ENCODE measurements at places on chromosomes 11 and 22.

DNA sequence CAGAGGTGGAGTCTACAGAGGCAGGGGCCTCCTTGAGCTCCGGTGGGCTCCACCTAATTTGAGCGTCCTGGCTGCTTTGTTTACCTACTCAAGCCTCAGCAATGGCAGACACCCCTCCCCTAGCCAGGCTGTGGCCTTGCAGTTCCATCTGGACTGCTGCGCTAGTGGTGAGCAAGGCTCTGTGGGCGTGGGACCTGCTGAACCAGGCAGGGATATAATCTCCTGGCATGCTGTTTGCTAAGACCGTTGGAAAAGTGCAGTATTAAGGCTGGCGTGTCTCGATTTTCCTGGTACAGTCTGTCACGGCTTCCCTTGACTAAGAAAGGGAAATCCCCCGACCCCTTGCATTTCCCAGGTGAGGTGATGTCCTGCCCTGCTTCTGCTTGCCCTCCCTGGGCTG, 77.7 kb downstream of the GDPD4 start:
- no peak for DNase-seq

GRCh38 chr22:46726066-46726985, 11.7 kb downstream of the CERK start:
- no peak for DNase-seq

- no peak for DNase-seq
Observed at GRCh38 chr22:45686004-45686403, 14.4 kb downstream of the ATXN10 start.

DNA sequence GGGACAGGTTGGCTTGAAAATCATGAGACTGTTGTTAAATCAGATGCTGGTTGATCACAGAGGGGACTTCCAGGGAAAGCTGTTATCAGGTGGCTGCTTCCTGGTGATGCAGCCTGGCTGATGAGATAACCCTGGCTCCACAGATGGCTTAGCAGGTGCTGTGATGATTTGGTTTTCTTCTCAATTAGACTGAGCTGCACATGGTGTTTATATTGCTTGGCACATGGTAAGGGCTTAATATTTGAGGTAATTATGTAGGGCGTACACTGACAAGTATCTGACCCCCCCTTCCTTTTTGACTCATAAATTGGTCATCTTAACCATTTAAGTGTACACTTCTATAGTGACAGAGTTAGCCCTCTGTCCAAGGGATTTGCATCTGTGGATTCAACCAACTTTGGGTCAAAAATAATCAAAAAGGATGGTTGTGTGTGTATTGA, 7.0 kb downstream of the RPS3 start:
- no peak for DNase-seq

DNA sequence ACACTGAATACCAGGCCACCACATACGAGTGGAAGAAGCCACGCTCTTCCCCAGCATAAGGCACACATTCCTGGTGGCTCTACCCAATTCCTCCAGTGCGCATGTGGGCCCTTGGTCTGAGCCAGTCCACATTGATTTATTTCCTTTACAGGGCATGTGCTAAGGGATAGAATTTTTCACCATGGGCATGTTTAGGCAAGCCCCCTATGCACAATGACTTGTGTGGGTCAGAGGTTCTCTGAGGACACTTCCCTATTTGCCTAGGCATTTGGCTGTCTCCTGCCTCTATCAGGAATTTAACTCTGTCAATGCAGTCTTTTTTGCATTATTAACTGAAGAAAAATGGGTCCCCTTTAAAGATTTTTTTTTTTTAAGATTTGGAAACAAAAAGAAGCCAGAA, 718.1 kb downstream of the NTM start:
- no peak for DNase-seq

- no peak for DNase-seq
Observed at GRCh38 chr22:42162728-42163489, 32.3 kb upstream of the CYP2D6 start.

- DNase-seq = no peak
Observed at GRCh38 chr11:30326906-30327305, 4.0 kb downstream of the ARL14EP start.

- no peak for DNase-seq
Observed at GRCh38 chr11:58227956-58228615, 632 bp downstream of the OR10Q1 start.

- peak; percentile 67 for DNase-seq
Observed at GRCh38 chr11:120334894-120335462, 1.2 kb upstream of the ARHGEF12 start.

GRCh38 chr11:96694338-96694737, 304.5 kb downstream of the JRKL start:
- no peak for DNase-seq

- DNase-seq = no peak
Observed at GRCh38 chr11:111059726-111060125, 185.8 kb upstream of the POU2AF2 start.

GRCh38 chr22:40029189-40029890, 34.6 kb downstream of the FAM83F start:
- DNase-seq = no peak

DNA sequence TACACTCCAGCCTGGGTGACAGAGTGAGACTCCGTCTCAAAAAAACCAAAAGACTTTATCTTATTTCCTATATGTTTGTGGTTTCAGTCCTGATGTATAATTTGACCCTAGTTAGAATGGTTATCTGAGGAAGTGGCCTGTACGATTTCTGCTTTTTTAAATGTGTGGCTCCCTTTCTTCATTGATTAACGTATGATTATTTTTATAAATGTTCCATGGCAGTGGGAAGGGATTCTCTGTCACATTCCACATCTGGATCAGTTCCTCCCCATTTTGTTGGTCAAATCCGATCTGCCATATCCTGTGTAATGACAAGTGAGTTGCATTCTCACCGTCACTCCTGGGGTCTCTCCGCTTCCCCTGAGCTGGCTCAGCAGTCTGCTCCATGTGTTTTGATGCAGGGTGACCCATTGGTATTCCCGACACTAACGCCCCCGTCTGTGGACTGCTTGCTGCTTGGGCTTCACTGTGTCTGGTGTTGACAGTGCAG, 20.3 kb downstream of the NEAT1 start:
- no peak for DNase-seq

DNA sequence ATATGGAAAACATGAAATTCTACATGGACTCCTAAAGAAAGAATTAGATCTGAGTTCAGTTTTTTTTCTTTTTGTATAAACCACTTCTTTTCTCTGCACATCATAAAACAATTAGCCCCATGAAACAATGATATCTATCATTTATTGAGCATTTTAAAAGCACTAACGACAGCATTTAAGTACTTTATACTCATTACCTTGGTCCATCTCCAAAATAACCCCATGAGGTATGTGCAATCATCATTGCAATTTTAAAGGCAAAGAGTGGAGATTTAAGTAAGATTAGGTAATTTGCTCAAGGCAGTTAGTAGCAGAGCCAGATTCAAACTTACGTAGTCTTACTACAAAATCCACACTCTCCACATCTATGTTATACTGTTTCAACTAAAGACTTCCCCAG, 177.7 kb upstream of the RAG2 start:
- DNase-seq = no peak

GRCh38 chr22:40452730-40453487, 82.5 kb downstream of the SGSM3 start:
- no peak for DNase-seq

DNA sequence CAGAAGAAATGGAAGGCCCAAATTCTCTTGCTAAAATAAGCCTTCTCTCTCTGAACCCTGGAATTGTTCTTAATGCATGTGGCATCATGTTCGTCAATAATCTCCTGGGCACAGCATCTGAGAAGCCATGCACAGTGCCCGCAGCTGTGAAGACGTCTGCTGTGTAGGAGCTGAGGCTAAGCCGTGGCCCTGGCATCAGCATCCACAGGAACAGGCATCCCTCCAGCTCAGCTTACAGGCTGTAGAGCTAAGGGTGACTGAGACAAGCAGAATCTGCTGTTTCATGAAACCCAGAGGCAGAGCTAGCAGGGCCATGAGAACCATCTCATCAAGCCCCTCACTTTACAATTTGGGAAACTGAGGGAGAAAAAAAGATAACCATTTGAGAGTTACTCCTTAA, 60.6 kb downstream of the SEZ6L start:
- DNase-seq = no peak

- no peak for DNase-seq
Observed at GRCh38 chr11:3165152-3165705, at the start of gene OSBPL5. TSS of gene OSBPL5 (minus strand) at chr11:3165310. CDS start at chr11:3129148, 36,162 bp downstream.

DNA sequence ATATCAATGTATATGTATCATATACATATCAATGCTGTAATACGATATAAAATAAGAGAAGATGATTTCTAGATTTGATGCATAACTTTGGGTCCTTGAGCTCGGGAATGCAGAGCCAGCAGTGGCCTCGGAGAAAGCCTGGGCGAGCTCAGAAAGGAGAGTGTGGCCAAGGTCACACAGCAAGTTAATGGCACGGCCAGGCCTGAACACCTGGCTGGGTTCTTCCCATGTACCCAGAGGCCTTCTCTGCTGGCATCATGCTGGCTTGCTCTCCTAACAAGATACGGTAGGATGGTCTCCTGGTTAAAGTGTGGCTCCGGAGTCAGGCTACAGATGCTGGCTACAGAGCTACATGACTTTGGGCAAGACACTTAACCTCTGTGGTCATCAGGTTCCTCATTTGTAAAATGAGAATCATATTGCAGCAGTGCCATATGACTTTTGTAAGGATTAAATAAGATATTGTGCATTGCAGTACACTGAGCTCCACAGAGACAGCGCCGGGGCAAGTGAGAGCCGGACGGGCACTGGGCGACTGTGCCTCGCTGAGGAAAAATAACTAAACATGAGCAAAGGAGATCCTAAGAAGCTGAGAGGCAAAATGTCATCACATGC, 29.9 kb downstream of the TPST2 start:
- no peak for DNase-seq

DNA sequence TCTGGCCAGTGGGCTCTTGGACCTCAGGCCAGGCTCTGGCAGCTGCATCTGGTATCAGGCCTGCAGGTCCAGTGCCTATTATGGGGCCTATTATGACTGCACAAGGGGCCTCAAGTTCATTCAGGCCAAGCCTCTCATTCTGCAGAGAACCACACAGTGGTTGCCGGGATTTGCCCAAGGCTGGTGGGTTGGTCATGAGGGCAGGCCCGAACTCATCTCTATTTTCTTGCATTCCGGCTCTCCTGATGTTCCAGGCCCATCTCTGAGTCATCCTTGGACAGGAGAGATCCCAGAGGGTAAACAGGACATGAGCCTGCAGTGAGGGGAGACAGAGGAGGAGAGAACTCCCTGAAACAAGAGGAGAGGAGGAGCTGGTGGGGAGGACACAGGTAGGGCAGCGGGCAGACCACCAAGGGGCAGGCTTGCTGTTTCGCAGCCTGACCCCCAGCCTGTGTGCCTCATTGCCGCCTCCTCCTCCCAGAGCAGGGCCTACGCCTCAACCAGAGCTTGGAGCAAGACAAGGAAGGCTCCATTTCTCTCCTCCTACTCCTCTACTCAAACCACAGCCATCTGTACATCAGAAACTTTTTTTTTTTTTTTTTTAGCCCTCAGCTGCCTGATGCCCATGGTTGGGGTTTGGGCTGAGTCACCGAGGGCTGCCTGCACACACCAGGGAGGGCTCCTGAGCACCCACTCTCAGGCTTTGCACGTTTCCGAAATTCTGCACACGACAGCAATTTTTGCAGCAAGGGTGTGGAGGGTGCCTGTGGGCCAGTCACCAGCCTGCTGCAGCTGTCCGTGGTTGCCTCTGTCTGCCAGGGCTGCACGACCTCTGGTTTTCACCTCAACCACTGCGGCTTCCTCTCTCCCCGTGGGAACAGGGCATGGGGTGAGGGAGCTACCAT, 12.7 kb upstream of the TREH start:
- DNase-seq = peak; percentile 23

DNA sequence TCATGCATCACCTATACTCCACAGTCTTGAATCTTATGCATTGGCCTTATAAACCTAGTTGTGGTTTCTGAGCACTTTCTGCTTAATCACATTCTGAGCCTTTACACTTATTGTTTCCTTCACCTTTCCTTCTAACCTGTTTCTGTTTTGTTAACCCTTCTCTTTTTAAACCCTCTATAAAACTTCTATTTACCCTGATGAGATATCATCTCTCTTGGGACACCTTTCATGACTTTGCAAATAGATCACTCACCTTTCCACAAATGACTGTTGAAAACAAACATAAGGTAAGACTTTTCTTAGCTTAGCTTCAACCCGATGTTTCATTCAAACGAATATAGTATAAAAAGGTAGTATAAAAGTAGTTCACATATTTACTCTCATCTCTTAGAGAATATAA, 483.6 kb downstream of the FAM181B start:
- no peak for DNase-seq

GRCh38 chr11:9820260-9820659, 156.4 kb downstream of the SWAP70 start:
- DNase-seq = no peak

GRCh38 chr11:61297746-61298145, 2.6 kb upstream of the VWCE start:
- peak; percentile 92 for DNase-seq

GRCh38 chr22:43530349-43531201, 118.8 kb downstream of the MPPED1 start:
- DNase-seq = no peak

DNA sequence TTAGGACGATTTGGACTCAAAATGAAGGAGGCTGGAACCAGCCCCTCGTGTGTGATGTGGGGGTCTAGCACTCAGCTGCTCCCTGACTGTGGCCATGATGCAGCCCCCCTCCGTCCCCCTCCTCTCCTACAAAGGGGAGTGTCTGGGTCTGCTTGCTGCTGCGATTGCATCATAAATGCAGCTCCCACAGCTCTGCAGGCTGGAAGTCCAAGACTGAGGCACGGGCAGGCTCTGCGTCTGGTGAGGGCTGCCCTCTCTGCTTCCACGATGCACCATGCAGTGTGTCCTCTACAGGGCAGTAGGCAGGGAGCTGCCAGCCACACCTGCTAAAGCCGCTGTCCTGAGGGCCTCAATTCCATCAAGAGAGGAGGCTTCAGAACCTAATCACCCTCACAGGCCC, 432.1 kb downstream of the BRD1 start:
- DNase-seq = no peak

GRCh38 chr11:102912482-102912830, 37.7 kb upstream of the MMP12 start:
- no peak for DNase-seq

DNA sequence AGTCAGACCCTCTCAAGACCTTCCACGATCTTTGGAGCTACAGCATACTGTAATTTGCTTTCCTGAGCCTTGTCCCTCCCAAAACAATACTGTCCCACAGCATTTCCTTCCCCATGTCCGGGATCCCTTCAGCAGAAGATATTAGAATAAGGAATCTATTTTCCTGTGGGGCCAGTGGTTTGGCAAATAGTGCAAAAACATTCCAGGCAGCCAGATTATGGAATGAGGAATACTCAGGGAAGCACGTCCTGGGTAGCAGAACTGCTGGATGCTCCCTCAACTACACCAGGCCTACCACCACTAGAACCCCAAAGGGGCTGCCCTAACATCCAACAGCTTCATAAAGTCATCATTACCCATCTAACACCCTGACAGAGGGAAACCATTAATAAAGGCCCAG, 61.5 kb downstream of the AAMDC start:
- no peak for DNase-seq

All from GM04503 (cell line).